ENCODE measurements at places on chromosomes 3 and 15.

- DNase-seq = no peak
Measured at GRCh38 chr15:100180921-100181320, 160.9 kb downstream of the ADAMTS17 start.

DNA sequence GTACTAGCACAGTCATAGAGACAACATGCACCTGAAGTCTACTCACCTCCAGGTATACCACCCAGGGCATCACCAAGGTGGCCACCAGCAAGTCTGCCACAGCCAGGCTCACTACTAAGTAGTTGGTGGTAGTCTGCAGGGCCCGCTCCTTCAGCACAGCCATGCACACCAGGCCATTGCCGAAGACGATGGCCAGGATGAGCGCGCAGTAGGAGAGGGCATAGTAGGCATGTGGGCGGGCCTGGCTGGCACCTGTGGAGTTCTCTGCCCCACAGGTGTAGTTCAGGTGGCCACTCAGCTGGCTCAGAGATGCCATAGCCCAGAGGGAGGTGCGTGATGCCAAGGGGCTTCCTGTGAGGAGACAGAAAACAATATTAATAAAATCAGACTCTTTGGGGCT lies 7.2 kb downstream of the DRD3 start:
- DNase-seq = no peak

DNA sequence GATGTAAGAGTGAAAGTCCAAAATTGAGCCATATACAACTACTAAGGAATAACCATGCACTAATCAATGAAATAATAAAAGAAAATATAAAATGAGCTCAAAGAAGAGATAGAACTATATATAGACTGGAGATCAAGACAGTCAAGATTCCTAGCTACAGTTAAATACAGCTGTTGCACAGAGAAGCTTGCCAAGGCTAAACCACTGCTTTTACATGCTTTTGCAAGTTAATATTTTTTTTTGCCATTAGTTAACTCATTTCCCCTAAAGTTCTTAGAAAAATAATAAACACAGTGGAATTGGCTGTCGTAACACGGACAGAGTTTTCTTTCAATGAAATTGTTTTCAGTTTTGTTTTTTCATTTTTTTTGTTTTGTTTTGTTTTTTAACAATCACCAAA lies 123.0 kb downstream of the VGLL3 start:
- DNase-seq = no peak

GRCh38 chr3:33664195-33664594 lies 53.9 kb downstream of the CLASP2 start:
- DNase-seq = no peak

GRCh38 chr3:82044930-82045705 lies 283.7 kb upstream of the GBE1 start:
- no peak for DNase-seq

- DNase-seq = no peak
Measured at GRCh38 chr3:36904641-36905040, 40.2 kb downstream of the TRANK1 start.

DNA sequence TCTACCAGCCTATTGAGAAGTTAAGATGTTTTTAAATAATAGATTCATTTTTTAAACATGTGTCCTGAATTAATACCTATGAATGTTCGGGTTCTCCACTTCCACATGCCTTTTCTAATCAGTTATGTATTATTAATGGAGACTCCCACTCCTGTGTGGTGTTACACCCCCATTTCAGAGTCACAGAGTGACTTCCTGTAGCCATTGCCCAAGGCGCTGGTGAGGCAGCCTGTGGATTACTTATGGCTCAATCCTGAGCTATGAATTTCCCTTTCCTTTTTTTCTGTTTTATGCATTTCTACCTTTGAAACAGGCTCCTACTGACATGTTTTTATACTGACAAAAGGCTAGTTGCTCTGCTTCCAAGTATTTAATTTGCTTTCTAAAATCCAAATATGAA lies 162.3 kb downstream of the GABRG3 start:
- DNase-seq = no peak

DNA sequence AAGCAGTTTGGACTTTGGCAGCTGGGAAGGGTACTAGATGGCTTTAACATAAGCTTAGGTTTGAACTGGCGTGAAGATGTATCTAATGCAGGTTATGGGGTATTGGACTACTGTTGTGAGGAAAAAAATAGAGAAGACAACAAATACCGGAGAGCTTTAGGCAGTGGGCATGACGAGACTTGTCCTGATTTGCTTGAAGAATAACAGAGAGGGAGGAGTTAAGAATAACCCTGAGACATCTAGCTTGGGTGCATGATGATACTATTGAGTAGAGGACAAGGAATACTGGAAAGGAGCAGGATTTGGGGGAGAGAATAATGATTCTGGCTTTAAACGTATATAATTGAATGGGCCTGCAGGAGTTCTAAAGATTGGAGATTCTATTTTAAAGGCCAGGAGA lies 249.5 kb upstream of the AZI2 start:
- no peak for DNase-seq

DNA sequence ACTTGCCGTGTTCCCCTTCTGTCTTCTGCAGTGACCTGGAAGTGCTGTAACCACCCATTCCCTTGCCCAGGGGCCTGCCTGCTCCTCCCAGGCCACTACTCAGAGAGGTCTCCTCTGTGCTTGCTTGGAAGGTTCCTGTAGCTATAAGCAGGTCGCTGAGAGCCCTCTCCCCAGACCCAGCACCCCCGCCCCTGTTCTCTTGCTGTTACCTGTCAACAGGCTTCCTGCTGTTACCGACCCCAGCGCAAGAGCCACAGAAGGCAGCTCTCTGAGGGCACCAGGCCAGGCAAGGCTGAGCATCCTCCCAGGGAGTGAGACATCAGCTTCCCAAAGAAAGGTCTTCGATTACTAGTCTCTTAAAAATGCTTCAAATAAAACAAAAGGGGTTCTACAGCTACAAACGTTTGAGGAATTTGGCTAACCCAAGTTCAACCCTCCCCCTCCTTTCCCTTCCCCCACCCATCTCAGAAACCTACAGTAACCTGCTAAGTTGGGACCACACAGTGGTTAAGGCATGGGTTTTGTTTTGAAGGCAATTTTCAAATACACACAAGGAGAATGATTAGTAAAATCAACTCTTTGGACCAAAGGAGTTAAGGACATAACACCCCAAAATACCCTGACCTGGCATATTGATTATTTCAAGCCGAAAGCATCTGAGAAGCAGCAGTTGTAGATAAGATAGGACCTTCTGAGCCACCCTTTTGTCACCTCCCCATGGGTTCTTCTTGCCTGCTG lies 74.9 kb upstream of the MFGE8 start:
- no peak for DNase-seq

DNA sequence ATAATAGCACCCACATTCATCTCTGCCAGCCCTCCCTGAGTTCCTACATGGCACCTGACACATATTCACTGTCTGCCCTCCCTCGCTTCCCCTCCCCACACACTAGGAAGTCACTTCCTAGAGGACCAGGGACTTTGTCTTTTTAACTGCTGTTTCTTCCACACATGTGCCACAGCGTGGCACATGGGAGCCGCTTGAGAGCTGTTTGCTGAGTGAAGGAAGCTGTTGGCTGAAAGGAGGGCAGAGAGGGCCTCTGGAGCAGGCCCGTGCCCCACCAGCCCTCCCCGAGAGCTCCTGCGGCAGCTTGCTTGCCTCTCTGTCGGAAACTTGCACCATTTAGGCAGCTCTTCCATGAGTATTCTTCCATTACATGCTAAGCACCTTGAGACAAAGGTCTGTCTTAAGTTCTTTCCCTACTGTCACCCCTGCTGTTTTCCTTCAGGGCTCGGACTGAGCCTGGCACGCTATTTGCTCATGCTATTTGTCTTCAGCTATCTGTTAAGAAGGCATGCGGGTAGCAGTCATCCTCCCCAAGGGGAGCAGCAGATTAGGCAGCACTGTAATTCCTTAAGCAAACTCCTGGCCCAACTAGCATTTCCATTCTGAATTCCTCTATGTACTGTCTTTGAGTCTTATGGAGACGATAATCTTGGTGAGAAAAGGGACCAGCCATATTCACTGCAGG lies 72.2 kb downstream of the CACNA1D start:
- DNase-seq = no peak

- no peak for DNase-seq
Measured at GRCh38 chr3:31230425-31231223, 302.1 kb upstream of the STT3B start.

DNA sequence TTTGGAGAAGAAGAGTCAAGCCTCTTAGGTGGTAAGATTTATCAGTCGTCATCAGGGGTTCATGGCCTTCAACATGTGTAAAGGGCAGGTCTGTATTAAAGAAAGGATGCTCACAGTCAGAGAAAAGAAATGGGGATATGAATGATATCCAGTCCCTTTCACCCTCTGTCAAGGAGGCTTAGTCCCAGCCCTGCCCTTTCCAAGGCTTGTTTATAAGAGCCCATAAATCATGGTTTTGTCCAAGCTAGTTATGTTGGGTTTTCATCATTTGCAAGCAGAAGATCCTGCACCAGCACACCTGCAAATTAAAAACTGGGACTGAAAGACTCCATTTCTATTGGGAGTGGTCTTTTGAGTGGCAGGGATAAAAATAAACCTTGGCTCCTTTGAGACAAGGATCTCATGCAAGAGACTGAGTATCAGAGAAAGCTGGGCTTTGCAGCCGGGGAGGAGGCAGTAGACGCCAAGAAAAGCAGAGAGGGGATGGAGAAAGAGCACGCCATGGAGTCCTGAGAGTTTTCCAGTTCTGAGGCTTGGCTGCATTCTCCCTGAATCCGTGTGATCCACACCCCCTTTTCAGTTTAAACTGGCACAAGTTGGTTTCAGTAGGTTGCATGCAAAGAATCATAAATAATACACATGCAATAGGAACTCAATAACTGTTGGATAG lies 12.6 kb upstream of the PDIA5 start:
- no peak for DNase-seq

DNA sequence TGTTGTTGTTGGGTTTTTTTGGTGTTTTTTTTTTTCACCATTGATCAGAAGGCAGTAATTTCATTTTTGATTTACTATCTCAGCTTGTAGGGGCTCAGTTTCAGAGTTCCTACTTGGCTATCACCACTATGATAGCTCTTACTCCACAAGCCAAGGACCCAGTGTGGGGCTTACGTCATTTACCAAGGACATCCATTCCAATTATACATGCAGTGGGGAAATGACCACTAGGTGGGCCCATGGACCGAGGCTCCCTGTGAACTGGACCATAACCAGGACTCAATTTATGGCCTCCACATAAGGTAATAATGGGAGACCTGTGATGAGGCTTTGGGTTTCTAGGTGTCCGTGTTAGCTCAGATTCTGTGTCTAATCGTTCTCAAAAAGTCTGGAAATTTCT lies 67.5 kb upstream of the CACNA1D start:
- no peak for DNase-seq

DNA sequence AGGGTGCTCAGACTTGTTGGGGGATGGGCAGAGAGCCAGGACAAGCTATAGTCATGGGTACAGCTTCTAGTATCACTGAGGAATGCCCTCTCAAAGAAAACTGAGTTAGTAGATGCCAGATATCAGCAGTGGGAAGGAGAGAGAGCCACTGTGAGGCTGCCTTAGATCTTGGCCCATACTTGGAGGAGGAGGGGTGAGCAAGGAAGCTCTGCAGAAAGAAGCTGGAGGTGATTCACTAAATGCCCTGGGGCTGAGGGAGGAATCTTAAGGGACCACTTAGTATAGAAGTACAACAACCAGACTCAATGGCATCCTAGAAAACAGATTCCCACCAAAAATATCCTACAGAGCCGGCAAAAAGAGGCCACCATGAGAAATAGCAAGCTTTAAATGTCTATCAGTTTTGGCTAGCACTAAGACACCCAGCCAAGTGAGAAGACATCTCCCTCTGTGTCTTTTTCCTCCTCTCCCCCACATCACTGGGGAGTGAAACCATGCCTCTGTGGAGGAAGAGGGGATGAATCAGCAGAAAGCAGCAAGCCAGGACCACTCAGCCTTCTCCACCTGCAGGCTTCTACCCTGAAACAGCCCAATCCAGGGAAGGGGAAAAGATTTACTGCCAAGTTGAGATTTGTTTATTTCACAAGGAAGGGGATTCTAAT lies 282.5 kb upstream of the STT3B start:
- DNase-seq = no peak

DNA sequence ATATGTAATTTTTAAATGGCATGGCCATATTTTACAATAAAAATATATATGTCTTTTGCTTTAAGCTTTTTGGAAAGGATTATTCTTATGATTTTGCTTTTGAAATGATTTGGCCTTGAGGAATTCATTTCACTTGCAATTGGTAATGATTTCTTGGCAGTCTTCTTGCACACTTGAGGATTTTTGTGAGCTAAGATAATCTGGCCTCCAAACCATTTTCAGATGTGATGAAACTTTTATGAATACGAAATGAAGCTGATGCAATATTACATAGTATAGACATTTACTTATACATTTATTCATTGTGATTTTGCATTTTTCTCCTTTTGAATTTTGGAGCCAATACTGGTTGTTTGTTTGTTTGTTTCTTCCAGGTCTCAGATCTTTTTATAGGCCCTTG lies 6.4 kb upstream of the SH2D7 start:
- DNase-seq = no peak

- no peak for DNase-seq
Measured at GRCh38 chr3:12751571-12751970, 7.5 kb downstream of the TMEM40 start.

GRCh38 chr15:39966521-39966920 lies 32.6 kb downstream of the EIF2AK4 start:
- DNase-seq = no peak

GRCh38 chr15:84001037-84001436 lies 234.5 kb upstream of the GOLGA6L4 start:
- DNase-seq = no peak

DNA sequence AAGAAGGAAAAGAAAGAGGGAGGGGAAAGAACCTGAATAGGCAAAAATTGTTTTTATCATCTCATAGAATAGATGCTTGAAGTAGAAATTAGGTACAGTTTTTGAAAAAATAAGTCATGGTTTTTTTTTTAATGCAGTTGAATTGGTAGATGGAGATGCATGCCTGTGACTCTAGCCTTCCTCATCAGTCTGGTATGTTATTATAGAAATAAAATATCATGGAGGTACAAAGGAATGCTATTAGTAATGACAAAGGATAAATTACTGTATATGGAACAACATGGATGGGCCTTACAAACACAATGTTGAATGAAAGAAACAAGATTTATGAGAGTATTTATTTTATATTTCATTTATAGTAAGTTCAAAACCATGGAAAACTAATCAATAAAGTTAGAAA lies 162.4 kb upstream of the GALNT15 start:
- no peak for DNase-seq

- DNase-seq = no peak
Measured at GRCh38 chr3:19232566-19232965, 84.3 kb downstream of the KCNH8 start.

GRCh38 chr3:46668116-46668515 lies 25.4 kb downstream of the ALS2CL start:
- no peak for DNase-seq

GRCh38 chr15:68528626-68529290 lies 50.0 kb upstream of the CORO2B start:
- DNase-seq = no peak

DNA sequence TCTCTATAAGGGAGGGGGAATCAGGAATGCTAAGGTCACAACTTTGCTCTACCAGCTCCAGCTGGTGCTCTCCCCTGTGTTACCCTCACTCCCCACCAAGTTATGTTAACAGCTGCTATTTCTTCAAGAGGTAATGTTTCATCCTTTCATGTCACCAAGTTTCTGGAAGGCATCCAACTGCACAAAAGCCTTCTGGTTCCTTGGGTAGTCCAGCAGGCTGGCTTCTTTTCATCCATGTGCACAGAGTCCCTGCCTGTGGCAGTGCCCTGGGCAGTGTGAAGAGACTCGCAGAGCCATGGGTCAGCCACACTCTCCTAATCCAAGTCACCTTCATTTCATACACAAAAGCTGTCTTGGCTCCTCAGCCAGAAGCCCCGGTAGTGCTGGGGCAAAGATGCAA lies 737.5 kb upstream of the LMCD1 start:
- DNase-seq = no peak

GRCh38 chr3:123085293-123085931 lies 18.6 kb downstream of the PDIA5 start:
- DNase-seq = no peak

Data from ovary (tissue), 10 donors.